ENCODE measurements at places on chromosomes 6 and 20.

DNA sequence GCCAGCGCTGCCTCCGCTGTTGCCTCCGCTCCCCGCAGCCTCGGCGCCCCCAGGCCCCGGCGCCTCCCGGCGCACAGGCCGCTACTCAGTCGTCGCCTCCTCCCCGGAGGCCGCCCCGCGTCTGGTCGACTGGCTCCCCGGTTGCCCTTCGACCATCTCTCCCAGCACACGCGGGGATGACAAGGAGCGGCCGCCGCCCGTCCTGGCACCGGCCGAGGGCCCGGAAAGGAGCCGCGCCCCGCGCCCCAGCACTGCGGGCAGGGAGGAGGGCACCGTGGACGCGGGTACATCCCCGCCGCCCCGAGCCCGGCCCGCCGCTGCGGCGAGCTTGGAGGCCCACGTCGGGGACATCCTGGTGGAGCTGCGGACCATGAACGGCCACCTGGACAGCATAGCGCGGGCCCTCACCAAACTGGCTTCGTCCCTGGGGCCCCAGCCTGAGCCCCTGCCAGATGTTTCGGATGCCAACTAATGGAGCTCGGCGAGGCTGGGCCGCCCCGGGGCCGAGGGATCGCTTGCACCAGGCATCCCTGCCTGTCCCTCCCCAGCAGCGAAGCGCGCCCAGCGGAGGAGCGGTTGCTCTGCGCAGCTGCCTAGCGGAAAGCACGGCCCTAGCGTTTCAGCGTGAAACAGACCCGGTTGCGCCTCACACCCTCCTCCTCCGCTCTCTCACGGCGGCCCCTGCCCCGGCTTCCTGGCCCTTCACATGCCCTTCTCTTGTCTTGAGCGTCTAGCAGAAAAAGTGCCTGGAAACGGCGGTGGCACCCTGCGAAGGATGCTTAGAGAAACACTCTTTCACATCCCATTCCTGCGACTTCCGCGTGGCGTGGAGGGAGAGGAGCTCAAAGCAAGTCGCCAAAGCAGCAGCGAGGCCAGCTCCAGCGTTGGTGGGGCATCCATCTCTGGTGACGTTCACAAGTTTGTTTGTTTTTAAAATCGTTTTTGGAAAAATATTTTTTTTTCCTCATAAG is 285.8 kb upstream of the SUPT3H start:
- no peak for DNase-seq

DNA sequence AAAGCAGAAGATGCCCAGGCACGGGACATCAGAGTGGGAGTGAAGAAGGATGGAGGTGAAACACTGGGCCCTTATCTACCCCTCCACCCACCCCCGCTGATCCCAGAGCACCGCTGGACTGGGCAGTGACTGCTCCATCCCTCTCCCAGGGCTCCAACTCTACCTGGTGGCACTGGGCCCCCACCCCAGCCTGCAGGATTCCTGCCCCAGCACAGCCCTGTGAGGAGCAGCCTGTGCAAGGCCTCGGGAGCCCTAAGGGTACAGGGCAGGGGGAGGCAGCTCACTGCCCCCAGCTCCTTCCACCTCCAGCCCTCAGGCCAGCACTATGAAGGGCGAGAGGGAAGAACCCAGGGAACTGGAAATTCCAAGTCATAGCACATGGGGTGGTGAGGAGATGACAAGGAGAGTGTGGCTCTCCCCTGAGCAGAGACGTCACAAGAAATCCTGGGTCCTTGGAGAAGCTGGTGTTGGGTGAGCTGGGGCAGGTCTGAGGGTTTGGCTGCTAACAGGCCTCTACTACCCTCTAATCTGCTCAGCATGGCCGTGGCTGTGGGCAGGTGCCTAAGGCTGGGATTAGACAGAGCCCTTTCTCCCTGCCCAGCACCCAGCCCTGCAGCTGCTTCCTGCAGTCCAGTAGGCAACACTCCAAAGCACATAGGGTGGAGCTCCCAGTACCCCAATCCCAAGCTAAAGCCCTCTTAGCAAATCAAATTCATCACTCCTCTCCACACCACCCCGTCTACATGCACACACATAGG is 3.5 kb downstream of the CST3 start:
- DNase-seq = no peak

DNA sequence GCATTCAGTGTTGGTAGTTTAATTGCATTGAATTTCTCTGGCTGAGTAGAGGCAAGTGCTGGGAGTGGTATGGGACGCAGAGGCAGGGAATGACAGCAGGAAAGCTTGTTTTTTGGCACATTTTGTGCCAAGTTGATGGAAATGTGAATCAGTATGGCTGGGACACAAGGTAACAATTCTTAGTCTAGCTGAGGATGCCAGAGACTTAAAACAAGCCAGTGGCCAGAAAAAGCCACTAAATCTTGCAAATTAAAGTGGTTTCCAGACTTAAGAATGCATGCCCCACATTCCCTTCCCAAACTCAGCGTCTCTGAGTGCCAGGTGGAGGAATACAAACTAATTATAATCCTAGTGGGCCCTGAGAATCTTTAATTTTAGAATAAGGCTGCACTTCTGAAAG is 35.9 kb downstream of the PPARD start:
- no peak for DNase-seq

DNA sequence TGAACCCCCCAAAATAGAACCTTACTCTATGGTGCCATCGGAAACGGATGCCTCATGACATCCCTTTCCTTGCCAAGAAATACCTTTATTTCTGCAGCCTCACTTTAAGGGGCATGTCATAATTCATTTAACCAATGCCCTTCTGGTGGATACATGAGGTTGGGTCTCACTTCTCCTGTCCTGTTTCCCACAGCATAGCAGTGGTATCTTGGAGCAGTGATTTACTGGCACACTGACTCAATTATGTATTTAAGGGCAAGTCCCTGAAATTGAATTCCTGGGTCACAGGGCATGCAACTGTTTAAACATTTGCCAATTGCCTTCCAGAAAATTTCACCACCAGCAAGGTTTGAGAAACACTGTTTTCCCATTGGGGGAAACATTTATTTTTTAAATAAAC is 639 bp upstream of the LBP start:
- no peak for DNase-seq

GRCh38 chr6:17921454-17921853 is 66.0 kb downstream of the KIF13A start:
- DNase-seq = no peak

GRCh38 chr20:1333462-1334369 is 4.8 kb upstream of the SDCBP2 start:
- DNase-seq = no peak

DNA sequence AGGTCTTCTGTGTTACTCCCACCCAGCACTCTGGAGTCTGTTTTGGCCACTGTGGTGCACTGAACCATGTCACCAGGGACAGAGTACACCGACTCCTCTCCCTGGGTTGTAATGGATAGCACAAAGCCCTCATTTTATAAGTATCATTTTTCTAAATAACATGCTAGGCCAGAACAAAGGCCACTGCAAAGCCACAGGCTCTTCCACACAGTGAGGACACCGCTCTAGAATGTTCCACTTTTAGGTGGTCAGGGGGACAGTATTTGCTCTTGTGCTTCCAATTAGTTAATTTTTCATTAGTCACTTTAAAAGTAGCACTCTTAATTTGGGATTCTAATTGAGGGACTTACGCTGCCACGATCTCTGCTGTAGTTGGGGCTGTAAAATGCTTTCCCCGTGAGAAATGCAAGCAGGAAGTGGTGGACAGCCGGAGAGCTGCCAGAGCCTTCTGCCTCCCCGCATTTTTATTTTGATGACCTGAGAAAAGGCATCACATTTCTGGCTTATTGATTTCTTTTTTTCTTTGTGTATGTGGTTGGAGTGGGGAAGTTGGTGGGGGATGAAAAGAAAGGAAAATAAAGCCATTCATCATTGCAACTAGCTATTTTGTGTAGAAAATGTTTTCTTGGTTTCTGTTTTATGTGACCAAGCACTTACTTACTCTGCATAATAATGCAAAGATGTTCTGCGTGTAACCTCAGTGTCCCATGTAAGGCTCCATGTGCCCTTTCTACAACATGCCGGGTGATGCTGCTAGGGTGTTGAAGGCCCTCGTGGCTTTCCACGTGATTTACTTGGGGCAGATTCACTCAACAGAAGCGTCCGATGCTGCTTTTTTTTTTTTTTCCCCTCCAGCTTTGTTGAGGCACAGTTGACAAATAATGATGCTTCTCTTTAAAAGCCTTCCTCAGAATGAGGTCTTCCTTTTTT is 195.9 kb downstream of the SASH1 start:
- peak; percentile 61 for DNase-seq

- DNase-seq = no peak
These were observed 2.3 kb upstream of the KIF16B start for GRCh38 chr20:16575390-16576140.

DNA sequence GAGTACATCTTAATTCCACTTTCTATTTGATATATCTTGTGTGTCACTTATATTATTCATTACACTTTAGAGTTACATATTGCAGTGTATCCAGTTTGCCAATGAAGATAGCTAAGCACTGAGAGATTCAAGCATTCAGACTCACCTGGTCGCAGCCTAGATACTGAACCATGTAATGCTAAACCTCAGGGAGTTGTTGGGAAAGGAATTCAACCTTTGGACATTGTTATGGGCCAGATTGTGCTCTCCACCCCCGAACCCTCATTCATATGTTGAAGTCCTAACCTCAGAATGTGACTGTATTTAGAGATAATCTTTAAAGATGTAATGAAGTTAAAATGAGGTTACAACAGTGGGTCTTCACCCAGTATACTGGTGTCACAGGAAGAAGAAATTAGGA is 13.8 kb upstream of the KIF16B start:
- DNase-seq = no peak

GRCh38 chr20:33296206-33296605 is 13.2 kb downstream of the BPIFB1 start:
- DNase-seq = no peak

DNA sequence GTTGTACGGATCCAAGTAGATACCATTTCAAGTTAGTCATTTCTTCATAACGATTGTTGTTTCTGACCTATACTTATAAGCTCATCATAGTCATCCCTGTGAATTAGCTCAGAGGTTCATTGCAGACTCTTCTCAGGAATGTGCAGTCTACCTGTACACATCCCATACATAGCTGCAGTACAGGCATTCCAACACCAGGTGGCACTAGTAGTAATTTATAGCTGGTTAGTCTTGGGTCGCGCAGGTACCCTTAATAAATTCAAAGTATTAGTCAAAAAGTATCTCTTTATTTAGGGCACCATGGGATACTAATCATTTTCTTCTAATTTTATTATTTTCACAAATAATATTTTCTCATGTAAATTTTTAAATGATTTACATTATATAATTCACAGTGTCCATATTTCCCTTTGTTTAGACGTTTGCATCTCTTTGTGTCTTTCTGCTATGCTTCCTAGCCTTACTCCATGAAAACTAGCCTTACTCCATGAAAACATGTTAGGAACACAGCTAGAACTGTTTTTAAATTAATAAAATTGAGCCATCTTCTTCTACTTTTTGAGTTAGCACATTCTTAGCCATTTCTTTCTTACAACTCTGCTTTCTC is 128.6 kb upstream of the FAM83B start:
- DNase-seq = no peak

- DNase-seq = no peak
These were observed 88.4 kb downstream of the ZDHHC14 start for GRCh38 chr6:157469378-157469777.

DNA sequence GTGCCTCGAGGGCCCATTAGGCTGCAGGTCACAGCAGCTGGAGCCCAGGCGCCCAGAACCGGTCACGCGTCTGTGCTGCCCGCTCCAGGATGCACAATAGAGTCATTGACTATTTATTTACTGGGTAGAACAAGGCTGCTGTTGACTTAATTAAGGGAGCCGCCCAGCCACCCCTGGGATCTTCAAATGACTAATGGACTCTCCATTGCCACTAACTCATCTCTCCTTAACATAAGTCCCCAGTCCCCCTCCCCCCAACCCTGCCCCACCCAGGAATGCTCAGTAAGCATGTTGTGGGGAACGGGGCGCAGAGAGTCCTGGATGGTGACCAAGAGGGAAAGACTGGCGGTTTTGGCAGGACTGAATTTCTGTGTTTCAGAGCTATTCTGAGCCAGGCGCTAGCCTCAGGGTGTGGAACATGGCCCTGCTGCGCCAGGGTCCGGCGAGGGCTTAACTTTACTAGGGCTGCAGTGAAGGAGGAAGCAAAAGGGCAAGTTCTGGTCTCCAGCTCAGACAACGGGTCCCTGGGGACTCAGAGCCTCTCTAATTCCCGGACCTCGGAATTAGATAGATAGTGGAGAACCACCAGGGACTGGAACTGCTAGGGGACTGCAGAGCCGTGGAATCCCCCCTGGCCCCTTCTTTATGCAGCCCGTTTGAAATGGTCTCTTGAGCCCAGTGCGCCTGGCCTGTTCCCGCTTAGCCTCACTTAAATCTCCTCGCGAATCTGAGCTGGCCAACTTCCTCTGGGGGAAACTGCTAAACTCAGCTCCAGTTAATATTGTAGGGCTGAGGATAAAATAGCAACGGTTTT is 1.5 kb upstream of the GRIK2 start:
- no peak for DNase-seq

GRCh38 chr20:8246153-8246552 is 114.1 kb downstream of the PLCB1 start:
- DNase-seq = no peak

GRCh38 chr6:7431674-7432390 is 42.2 kb downstream of the RIOK1 start:
- no peak for DNase-seq

- DNase-seq = no peak
These were observed 39.5 kb downstream of the BCKDHB start for GRCh38 chr6:80145921-80146320.

DNA sequence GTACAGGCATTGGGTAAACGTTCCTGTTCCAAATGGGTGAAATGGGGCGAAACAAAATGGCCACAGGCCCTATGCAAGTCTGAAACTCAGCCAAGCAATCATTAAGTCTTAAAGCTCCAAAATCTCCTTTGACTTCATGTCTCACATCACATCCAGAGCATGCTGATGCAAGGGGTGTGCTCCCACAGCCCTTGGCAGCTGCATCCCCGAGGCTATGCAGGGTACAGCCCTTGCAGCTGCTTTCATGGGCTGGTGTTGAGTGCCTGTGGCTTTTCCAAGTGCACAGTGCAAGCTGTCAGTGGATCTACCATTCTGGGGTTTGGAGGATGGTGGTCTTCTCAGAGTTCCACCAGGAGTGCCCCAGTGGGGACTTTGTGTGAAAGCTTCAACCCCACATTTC is 270.0 kb upstream of the CDYL start:
- no peak for DNase-seq

- DNase-seq = no peak
These were observed 234.7 kb upstream of the RIMS1 start for GRCh38 chr6:71651636-71652035.

- no peak for DNase-seq
These were observed at the start of gene CHRNA4 for GRCh38 chr20:63360850-63361518. Gene CHRNA4, minus strand, starts transcription at chr20:63361349. Its CDS starts 184 bp downstream, at chr20:63361165.

GRCh38 chr20:57215826-57216471 is 50.5 kb downstream of the BMP7 start:
- DNase-seq = no peak

- DNase-seq = no peak
These were observed 16.2 kb upstream of the FAM135A start for GRCh38 chr6:70396796-70397729.

- no peak for DNase-seq
These were observed 116.7 kb downstream of the JPH2 start for GRCh38 chr20:44070139-44070900.

GRCh38 chr6:134437376-134437775 is 119.5 kb upstream of the SGK1 start:
- no peak for DNase-seq
